ENCODE measurements at places on chromosomes 12 and 14.

- DNase-seq: no peak
These were observed 273.4 kb upstream of the SLC16A7 start for GRCh38 chr12:59322473-59322872.

- DNase-seq: no peak
These were observed 916 bp upstream of the CHPT1 start for GRCh38 chr12:101696251-101697196.

DNA sequence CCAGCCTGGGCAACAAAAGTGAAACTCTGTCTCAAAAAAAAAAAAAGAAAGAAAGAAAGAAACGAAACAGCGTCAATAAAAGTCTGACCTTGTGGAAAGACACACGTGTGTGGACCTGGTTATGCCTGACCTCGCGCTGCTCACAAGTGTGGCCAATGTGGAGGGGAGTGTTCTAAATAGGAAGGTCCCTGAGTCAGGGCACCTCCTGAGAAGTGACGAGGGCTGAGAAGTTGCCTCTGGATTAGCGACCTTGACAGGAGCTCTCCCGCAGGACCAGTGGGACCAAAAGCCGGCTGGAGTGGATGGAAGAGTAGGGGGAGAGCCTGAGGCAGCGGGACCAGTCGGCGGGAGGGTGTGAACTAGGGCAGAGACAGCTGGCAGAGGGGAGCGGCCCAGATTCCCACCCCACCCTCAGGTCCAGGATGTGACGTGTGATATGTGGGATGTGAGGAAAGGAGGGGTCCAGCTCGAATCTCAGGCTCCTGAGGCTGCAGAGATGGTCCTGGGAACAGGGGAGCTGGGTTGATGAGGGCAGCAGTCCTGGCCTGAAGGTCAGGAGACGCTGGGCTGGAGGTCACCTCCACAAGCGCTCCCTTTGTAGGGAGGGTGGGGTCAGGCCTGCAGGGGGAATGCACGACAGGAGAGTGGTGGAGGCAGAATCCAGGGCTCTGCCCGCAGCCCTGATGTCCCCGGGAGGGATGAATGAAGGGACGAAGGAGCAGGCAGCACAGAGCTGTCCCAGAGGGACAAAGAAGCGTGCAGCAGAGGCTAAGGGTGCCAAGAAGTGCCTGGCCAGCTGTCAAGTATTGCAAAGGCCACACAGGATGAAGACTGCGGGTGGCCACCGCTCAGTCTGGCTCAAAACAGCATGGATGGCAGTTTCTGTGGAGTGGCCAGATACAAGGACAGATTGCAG, 24.8 kb upstream of the GPR68 start:
- no peak for DNase-seq

DNA sequence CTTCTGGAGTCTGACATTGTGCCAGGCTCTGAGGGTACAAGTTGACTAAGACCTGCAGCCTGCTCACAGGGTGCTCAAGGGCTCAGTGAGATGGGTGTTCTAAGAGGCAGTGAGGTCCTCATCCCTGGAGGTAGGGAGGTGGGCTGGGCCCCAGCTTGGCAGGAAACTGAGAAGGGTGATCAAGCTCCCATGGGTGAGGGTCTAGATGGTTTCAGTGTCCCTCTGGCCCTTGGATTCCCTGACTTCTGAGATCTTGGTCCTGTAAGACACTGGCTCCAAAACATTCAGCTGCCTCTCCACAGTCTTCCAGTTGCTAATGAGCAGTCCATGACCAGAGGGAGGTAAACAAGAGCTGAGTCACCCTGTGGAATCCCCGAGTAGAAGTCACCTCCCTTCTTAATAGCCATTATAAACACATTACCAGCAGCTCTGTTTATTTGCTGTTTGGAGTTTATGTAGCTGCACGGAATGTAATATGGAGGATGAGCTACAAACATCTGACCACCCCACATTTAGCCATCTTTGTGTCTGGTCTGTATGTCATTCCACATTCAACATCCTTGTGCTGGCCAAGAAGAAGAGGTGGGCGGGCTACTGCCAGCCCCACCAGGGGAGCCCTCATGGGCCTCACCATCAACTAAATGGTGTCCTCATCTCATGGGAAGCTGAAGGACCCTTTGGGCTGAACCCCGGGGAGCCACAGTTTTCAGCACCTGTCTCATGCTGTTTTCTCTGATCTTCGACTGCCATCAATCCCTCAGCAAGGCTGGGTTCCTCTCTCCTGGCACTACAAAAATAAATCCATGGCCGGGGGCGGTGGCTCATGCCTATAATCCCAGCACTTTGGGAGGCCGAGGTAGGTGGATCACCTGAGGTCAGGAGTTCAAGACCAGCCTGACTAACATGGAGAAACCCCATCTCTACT, 37.2 kb upstream of the BDKRB2 start:
- DNase-seq: no peak

DNA sequence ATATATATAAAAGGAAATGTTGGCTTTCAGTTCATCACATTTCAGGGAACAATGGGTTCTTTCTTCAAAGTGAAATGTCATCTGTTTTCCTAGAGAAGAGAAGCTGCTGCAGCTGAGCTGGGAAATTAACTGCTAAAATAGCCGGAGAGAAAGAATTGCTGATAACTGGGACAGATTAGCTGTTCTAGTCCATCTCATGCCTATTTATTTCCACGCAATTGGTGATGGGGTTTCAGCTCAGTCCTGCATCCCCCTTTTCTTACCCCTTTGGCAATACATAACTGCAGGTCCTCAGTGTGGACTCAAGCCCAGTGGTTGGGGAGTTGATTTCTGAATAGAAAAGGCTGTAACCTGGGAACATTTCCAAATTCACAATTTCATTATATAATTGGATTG, 436.9 kb upstream of the TMEM132C start:
- no peak for DNase-seq

- DNase-seq: no peak
These were observed 34.3 kb downstream of the KTN1 start for GRCh38 chr14:55614304-55614703.

- no peak for DNase-seq
These were observed 36.4 kb upstream of the C14orf180 start for GRCh38 chr14:104542871-104543830.

DNA sequence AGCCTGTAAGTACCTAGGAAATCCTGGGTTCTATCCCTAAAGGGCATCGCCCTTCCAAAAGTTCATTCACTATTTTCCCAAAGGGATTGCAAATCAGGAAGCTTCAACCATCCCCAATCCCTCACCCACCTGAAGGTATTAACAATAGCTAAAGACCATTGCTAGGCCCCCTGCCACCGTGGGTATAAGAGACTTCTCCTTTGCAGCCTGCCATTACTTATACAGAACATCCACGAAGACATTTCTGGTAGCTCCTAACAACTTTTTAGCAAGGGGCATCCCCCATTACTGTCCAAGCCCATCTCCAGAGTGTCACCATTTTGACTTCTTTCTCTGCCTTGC, 384 bp upstream of the SMUG1 start:
- DNase-seq: no peak

- no peak for DNase-seq
These were observed 16.7 kb downstream of the SRP54 start for GRCh38 chr14:34999500-34999899.

DNA sequence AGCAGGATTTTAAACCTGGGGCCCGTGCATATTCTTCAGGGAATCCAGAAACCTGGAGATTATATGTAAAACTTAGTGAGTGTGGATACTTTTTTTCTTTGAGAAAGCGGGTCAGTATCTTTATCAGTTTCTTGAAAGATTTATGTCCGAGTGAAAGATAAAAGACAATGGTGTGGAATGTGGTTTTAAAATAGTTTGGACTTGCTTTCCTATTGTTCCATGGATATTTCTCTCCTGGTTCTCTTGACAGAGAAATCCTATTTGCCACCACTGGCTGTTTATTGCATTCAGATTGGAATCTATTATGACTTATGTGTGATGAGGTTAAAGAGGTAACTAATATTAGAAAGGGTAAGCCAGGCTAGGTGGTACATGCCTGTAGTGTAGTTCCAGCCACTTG, 27.4 kb downstream of the KTN1 start:
- no peak for DNase-seq

- DNase-seq: peak; percentile 8
These were observed 68.5 kb upstream of the CAPRIN2 start for GRCh38 chr12:30823156-30823699.

- no peak for DNase-seq
These were observed 82.1 kb upstream of the HSPB8 start for GRCh38 chr12:119096429-119097202.

- DNase-seq: no peak
These were observed 26.2 kb upstream of the BICD1 start for GRCh38 chr12:32080435-32080834.

DNA sequence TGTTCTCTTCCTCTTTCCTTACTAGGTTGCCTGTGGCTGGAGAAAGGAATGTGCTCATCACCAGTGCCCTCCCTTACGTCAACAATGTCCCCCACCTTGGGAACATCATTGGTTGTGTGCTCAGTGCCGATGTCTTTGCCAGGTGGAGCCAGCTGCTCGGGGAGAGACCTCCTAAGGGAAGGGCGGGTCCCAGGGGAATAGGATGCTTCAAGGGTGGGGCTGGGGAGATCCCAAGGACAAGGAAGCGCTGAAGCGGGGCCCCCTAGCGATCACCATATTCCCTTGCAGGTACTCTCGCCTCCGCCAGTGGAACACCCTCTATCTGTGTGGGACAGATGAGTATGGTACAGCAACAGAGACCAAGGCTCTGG, 10.2 kb downstream of the MARS1 start:
- no peak for DNase-seq

- no peak for DNase-seq
These were observed 465.7 kb downstream of the NOVA1 start for GRCh38 chr14:26132061-26132645.

- no peak for DNase-seq
These were observed 164.3 kb downstream of the SLC5A8 start for GRCh38 chr12:101045486-101046464.

DNA sequence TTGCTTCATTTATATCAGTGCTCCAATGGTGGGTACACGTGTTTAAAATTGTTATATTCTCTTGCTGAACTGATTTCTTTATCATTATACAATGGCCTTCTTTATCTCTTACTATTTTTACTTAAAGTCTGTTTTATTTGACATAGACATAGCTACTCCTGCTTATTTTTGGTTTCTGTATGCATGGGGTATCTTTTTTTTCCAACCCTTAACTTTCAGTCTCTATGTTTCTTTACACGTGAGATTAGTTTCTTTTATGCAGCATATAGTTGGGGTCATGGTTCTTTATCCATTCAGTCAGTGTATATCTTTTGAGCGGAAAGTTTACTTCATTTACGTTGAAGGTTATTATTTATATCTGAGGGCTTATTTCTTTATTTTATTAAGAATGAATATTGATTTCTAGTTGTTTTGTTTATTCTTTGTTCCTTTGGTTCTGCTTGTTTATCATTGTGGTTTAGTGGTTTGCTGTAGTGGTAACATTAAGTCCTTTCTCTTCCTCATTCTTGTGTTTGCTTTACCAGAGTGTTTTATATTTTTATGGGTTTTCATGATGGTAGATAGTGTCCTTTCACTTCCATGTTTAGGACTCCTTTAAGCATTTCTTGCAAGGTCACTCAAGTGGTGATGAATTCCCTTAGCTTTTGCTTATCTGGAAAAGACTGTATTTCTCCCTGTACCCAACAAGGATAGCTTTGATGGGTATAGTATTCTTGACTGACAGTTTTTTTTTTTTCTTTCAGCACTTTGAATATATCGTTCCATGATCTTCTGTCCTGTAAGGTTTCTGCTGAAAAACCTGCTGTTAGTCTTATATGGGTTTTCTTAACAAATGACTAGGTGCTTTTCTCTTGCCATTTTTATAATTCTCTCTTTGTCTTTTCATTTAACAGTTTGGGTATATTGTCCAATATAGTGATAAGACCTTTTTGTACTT, 38.3 kb upstream of the FAR2 start:
- no peak for DNase-seq

DNA sequence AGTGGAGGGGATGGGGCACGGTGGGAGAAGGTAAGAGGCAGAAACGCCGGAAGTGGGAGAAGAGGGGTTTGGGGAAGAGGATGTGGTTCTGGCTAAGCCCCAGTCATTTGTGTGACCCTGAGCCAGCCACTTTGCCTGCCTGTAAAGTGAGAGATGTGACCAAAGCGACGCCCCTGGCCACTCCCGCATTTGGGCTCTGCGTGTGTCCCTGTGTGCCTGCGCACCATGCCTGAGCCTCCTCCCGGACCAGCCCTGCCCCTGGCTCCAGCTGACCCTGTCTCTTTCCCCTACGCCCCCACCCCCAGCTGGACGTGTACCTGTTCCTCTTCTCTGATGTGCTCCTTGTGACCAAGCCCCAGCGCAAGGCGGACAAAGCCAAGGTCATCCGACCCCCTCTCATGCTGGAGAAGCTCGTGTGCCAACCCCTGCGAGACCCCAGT, 8.0 kb downstream of the PLEKHG6 start:
- DNase-seq: no peak

GRCh38 chr14:36582874-36583241, 444 bp upstream of the NKX2-8 start:
- DNase-seq: no peak

- DNase-seq: no peak
These were observed 90.0 kb downstream of the SINHCAF start for GRCh38 chr12:31235868-31236395.

- DNase-seq: no peak
These were observed 4.4 kb upstream of the SOCS2 start for GRCh38 chr12:93568091-93568490.

GRCh38 chr14:105092171-105093037, 27.2 kb upstream of the GPR132 start:
- DNase-seq: no peak

- no peak for DNase-seq
These were observed 17.0 kb downstream of the TMEM30B start for GRCh38 chr14:61264010-61264571.

- DNase-seq: no peak
These were observed 89.8 kb downstream of the B4GALNT3 start for GRCh38 chr12:549476-550082.

DNA sequence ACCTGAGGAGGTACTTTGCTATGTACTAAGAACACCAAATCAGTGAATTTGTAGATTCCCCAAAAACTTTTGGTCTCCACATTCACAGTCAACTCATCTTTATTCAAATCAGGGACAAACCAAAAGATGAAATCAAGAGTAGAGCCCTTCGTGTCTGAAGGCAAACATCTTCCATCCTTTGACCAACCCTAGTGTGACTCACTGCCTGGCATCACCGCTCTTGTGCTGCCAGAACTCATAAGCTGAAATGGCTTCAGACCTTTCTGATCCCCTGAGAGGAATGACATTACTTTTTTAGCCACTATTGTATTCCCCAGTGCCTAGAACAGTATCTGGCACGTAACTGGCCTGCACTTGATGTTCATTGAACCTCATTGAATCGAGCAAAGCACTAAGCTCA, 50.1 kb downstream of the GOLGA5 start:
- DNase-seq: no peak
